ENCODE measurements at places on chromosomes 7 and 10.

DNA sequence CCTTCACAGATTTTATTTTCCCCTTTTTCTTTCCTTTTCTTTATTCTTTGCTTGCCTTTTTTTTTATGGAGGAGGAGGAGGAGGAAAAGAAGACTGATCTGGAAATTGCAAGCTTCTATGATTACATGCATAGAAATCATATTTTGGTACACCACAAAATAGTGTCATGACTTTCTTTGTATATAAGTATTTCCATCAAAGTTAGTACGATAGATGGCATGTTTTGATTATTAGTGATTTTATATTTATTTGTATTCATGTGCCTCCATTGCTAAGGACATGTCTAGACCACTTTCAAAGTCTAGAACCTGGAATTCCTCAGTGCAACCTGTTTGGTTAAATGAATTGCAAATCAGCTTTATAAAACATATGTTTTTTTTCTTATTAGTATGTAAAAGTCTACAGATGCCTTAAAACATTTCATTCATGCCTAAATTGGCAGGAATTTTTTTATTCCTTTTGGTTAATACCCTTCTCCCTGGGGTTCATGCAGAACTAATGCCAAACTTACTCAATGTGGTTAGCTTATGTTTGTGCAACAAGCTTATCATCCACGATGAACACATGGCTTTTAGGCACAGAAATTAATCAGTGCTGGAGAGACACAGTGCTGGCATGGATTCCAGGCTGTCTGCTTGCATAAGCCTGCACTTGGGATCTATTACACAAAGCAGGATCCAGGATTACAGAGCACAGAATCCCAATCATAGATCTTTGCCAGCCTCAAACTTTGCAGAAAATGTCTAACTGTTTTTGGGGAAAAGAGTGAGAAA, 213.1 kb downstream of the CHRM2 start:
- DNase-seq, result no peak

- DNase-seq, result no peak
These were observed 20.6 kb upstream of the WASL start for GRCh38 chr7:123769371-123769770.

GRCh38 chr7:30633223-30633622, 38.5 kb downstream of the GARS1 start:
- DNase-seq, result no peak

DNA sequence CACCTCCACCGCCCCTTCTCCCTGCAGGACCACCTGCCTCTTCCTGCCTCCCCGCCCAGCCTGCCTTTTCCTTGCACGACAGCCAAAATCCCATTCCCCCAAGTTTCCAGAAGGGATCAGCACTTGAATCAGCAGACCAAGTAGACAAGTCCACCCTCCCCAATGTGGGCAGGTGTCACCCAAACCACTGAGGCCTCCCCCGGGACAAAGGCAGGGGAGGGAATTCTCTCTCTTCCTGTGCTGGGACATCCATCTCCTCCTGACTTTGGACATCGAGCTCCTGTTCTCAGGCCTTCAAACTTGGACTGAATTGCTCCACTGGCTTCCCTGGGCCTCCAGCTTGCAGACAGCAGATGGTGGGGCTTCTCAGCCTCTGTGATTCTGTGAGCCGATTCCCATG, 21.6 kb upstream of the PSMG3 start:
- no peak for DNase-seq

DNA sequence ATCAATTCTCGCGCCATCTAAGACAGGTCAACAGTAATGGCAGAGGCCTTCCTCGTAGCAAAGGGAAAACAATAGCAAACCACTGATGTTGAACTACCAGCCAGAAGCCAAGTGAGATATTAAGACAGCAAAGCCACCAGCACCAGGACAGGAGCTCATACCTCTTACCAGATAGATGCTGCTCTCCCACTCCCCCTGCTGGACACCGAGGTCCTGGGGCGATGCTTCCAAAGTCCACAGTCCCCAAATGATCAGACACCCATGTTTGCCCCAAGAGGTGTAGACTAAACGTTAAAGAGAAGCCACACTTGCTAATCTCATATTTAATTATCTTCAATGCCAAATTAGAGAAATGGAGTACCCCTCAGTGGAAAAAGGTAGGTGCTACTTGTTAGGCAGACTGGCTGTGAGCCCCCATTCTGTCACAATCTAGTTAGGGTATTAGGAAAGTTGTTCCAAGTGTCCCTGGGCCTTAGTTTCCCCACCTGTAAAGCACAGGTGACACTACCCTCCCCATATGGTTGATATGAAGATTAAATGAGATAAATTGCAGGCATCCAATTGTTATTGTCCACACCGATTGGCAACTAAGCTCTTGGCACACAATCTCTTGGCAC, 39.9 kb downstream of the TOMM7 start:
- DNase-seq, result peak; percentile 90

DNA sequence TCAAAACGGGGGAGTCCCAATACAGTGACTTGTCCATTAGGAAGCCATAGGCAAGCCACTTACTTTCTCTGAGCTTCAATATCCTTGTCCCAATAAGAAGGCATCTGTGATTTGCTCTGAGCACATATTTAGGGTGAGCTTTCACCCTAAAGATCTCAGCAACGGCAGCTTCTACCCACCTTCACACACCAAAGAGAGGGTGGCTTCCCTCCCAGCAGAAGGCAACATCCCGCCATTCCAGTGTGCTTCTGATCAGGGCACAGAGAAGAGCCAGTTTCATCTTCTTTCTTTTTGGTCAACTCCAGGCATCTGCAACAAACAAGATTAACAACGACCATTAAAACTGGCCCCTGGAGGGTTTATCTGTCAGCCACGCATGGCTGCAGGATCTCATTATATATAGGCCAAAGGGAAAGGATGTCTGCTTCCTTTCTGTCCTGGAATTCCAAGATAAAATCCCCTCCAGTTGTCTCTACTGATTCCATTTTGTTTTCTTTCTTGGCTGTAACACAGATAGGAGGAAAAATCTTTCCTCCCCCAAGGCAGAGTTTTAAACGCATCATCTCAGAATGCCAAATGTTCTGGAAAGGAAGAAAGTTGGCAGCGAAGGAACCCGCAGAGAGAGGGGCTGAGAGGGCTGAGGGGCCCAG, 491 bp upstream of the SH2D4B start:
- no peak for DNase-seq

DNA sequence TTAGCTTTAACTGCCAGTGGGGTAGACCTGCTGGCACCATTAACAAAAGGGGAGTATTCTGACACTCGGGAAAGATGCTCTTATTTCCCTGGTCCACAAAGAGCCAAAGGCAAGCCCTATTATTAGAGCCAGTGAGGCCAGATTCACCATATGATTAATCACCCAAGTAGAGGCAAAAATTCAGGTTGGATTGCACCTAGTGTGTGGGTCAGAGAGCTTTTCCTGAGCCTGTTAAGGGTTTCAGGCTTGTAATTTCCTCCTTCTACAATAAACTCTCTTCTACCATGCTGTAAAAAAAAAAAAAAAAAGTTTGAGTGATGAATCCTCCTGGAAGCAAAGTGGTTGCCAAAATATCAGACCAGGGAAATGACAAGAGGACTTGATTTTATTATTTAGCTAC, 163.5 kb downstream of the MBL2 start:
- no peak for DNase-seq

DNA sequence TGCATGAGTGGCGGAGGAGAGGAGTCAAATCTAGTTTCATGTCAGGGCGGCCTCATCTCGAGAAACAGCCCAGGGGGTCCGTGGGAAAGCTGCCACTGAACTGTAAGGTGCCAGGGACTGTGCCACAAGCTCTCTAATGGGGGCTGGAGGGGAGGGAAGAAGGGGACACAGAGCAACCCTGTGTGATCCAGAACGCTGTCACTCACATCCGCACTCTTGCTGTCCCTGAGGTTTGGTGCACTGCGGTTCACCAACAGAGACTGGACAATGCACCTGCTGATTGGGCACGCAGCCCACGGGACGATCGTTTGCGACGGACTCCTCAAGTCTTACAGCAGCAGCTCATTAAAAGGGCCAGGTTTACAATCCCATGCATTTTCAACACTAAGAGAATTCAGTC, 47.7 kb downstream of the AMZ1 start:
- no peak for DNase-seq

DNA sequence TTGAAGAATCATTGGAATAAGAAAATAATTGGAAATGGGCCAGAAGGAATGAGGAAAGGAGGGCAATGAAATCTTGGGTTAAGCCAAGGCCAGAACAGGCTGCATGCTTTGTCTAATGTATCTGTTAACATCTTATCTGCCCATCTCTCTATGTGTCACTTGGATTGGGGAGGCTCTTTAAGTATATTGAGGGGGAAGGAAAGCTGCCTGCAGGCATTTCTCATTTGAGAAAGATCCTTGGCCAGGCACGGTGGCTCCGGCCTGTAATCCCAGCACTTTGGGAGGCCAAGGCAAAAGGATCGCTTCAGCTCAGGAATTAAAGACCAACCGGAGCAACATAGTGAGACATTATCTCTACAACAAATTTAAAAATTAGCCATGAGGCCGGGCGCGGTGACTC, 14.3 kb downstream of the PCBD1 start:
- no peak for DNase-seq

GRCh38 chr7:2037808-2038522, 194.8 kb downstream of the MAD1L1 start:
- peak; percentile 81 for DNase-seq

- DNase-seq, result no peak
These were observed 62.5 kb downstream of the CSGALNACT2 start for GRCh38 chr10:43200538-43201390.

DNA sequence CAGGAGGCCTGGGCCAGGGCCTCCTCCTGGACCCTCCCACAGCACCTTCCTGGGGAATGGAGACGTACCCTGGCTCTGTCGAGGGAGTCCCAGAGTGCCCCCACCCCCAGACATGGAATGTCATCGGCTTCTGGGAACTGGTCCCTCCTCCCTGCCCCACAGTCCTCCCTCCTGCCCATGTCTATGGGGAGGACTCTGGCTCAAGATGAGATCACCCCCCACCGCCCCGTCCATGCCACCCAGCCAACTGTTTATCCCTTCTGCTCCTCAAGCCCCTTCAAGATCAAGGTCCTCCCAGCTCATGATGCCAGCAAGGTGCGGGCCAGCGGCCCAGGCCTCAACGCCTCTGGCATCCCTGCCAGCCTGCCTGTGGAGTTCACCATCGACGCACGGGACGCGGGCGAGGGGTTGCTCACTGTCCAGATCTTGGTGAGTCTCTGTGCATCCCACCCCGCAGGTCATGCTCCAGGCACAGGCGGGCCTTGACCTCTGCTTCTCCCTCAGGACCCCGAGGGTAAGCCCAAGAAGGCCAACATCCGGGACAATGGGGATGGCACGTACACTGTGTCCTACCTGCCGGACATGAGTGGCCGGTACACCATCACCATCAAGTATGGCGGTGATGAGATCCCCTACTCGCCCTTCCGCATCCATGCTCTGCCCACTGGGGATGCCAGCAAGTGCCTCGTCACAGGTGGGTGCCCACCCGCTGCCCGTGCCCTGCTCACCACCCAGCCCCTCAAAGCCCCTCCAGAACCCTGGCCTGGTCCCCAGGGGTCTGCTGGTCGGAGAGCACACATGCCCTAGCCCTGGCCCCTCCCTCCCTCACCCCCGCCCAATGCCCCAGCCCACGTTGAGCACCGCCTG, 14.1 kb upstream of the ATP6V1F start:
- DNase-seq, result no peak

DNA sequence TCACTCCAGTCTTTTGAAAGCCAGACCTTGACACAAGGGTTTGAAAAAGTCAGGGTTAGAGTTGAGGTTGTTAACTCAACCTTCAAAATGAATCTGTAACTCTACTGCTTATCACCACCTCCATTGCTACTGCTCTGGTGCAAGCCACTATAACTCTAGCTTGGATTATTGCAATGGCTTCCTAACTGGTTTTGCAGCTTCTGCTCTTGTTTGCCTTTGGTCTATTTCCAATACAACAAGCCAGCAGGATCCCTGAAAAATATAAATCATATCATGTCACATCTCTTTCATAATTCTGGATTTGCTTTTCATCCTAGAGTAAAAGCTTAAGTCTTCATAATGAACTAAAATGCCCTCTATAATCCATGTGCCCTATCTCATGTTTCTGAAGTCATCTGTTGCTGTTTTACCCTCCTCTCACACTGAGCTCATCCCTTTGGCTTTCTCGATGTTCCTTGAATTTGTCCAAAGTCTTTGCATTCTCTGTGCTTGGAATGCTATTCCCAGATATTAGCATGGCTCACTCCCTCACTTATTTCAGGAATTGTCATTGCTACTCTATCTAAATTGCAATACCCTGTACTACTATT, 10.9 kb downstream of the TAS2R60 start:
- no peak for DNase-seq

- DNase-seq, result peak; percentile 76
These were observed 3.1 kb upstream of the ARID5B start for GRCh38 chr10:61898435-61898778.

DNA sequence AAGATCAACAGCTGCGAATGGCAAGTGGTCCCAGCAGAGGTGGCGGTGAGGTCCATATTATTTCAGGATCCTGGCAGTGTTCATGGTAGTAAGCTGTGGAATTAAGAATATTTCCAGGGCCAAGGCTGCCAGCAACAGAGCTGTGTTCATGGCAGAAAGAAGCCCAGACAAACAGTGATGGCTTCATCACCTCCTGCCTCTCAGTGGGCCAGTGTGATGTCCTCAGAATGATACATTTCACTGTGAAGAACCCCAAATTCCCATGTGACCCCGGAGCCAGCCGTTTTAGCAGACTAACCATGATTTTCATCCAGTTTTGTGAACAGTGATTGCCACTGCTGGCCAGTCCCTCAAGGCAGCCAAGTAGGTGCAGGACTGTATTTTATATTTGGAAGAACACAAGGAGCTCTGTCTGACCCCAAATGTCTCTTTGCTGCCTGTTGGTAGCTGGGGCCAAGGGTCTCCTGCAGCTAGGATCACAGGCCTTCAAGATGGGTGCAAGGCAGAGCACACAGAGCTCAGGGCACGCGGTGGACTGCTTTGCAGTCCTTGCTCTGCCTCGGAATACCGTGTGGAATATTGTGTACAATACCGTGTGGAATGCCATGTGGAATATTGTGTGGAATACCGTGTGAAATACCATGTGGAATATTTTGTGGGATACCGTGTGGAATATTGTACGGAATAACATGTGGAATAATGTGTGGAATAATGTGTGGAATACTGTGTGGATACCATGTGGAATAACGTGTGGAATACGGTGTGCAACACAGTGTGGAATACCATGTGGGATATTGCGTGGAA, 132.3 kb upstream of the CHST15 start:
- peak; percentile 89 for DNase-seq

DNA sequence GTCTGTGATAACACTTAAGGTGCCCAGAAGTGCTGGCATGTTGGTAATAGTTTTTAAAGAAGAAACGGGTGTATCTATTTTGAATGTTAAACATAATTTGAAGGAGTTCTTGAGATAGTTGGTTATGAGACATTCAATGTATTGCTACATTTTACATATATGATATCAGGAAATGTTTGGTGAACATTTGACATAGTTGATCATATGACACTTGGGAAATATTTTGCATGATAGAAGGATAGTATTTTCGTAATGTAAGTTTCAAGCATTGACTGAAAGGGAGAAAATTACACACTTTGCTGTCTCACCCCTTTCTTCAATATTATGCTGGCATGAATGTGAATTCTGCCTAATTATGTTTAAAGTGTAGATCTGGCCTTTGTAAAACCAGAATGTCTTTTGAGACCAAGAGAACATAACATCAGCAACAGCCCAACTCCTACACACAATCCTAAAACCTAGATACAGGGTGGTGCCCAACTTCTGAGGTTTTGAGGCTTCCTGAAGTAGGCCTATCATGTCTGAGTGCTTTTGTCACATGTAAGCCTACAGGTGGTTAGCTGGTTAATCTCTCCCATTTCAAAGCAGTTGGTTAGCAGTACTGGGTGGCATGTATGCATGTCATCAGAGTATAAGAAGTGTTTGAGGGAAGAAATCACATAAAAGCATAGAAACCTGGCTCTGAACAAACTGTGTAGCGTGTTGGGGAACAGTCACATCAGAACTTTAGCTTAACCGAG, 2.1 kb downstream of the ADD3 start:
- DNase-seq, result peak; percentile 74
